ENCODE measurements at places on chromosomes 7 and 10.

DNA sequence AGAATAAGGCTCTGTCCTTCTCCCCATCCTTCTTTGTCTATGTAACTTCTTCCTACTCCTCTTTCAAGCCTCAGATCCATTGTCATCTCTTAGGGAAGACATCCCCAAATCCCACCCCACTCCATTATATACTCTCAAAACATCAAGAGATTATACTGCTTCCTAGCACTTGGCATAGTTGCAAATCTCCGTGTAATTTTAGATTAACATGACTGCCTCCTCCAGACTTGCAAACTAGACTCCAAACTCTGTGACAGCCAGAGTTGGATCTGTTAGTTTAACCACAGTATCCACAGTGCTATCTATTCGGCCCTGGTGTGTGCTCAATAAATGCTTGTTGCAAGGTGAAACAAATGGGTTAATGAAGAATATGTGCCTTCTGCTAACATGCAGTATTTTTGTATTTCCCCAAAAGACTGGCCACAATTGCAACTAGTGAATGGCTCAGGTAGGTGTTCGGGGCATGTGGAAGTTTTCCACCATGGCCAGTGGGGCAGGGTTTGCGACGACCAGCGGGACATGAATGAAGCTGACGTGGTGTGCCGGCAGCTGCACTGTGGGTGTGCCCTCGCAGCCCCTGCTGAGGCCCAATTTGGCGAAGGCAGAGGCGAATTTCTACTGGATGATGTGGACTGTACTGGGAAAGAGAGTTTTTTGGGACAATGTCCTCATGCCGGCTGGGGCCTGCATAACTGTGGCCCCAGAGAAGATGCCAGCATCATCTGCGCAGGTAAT, 34.5 kb upstream of the C10orf120 start:
- DNase-seq = no peak

GRCh38 chr7:1818575-1819258, 148.6 kb downstream of the ELFN1 start:
- DNase-seq = no peak

- no peak for DNase-seq
Measured at GRCh38 chr7:37297546-37297945, 151.1 kb downstream of the ELMO1 start.

- DNase-seq = no peak
Measured at GRCh38 chr7:3879355-3880075, 578.5 kb downstream of the SDK1 start.

Data from SW 1271 (cell line).